ENCODE measurements at places on chromosomes 5 and 9. TPM values are rescaled to one million over a fixed set of nuclear protein-coding genes. Genes with fewer than 3 reads are reported as not detected.
A peak's percentile ranks its signal among the peaks of the same experiment; 100 is the strongest.

GRCh38 chr5:80254767-80255430, 949 bp downstream of the SERINC5 start:
- peak; percentile 57 for DNase-seq

GRCh38 chr9:1709347-1709746, 305.8 kb upstream of the SMARCA2 start:
- no peak for DNase-seq

DNA sequence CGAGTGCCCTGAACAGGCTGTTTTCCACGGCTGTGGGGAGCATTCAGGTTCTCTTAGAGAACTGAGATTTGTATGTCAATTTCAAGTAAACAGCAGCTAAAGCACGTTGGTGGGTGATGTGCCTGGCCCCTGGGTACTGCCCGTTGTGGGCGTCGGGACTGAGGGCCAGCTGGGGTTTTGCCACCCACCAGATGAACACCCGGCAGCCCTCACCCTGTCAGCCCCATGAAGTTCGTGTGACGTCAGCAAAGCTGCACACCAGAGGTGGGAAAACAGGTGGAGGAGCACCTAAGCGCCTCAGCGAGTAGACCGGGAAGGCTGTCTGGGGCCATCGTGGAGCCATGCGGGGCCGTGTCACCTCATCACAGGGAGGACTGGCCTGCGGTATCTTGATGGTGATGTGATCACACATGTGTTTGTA, 9.2 kb downstream of the CEP72 start:
- no peak for DNase-seq

DNA sequence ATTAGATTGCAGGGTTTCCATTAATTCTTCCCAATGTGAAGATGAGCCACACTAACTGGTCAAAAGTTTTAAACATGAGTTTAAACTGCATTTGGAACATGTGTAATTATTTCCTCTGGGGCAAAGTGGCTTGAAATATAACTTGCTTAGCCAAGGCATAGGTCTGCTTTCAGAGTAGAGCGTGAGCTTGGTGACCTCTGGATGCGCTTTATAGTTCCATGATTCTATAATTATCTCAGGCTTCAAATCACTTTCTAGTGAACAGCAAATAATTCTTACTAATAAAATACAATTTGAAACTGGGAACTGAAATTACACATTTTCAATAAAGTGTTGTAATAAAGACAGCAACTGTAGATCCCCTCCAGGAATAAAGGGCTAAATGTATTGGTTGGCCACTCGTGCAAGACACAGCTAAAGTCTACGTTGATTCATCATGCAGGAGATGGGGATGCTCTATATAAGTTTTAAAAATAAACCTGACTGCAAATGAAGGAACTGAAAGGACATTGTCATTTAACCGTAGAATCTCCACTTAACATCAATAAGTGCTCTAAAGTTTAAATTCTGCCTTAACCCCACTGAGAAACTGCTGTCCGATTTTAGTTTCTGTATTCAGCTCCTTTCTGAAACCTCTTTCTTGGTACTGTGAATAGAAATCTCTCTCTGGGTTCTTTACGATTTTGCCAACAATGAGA, 460.0 kb downstream of the PSAT1 start:
- no peak for DNase-seq

DNA sequence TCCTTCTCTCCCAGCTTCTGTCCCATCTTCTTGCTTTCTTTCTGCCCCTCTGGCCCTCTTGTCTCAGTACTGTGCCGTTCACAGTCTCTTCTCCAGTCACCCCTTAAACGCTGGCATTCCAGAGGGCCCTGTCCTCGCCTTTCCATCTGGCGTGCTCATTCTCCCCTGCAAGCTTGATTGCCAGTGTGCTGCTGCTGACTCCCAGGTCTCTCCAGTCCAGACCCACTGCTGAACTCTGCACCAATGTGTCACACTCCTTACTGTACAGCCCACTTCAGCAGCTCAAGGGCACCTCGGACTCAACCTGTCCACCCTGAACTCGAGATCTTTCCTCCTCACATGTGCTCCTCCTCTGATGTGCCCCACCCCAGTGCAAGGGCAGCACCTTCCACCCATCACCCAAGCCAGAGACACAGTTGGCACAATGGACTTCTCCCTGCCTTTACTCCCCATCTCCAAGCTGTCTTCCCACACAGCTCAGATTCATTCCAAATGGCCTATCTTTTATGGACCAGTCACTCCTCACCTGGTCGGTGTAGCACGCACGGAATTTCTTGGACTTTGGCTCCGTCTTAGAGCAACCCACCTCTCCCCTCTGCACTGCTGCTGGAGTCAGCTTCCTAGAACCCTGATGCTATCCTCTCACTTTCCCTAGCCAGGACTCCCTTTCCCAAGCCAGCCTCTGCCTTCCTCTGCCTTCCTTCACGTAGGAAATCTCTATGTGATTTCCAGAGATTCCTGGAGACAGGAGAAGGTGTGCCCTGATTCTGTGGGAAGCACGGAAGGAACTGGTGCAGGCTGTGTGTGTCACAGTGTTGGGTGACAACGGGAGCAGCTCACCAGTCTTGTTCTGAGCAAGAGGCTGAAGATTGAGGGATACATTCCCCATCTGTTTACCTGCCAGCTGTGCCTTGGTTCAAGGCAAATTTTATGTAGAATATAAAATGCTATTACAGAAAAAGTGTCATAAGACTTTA, 26.0 kb upstream of the SLC2A8 start:
- DNase-seq = no peak

- DNase-seq = no peak
Measured at GRCh38 chr5:151820903-151821302, 49.1 kb downstream of the G3BP1 start.

Gene CCNI2
- 0.53 TPM for total RNA-seq

Measured in endothelial cell of umbilical vein (primary cell).